ENCODE measurements at places on chromosomes 12 and 14. TPM values are rescaled to one million over a fixed set of nuclear protein-coding genes. Genes with fewer than 3 reads are reported as not detected.

OR4K1 gene
- total RNA-seq, result not detected

GRCh38 chr12:65099182-65099581 lies 21.9 kb downstream of the WIF1 start:
- no peaks in the 10 kb centered on the region for H3K4me1 ChIP-seq
- no peak for DNase-seq
- no peaks in the 10 kb centered on the region for H3K36me3 ChIP-seq
- no peak overlapping the region for H3K4me3 ChIP-seq
- H3K27me3 ChIP-seq, result peaks cover 22% of the 10 kb centered on the region

ADIPOR2 gene
- total RNA-seq, result 72.5 TPM

POTEM gene
- total RNA-seq, result not detected

DNA sequence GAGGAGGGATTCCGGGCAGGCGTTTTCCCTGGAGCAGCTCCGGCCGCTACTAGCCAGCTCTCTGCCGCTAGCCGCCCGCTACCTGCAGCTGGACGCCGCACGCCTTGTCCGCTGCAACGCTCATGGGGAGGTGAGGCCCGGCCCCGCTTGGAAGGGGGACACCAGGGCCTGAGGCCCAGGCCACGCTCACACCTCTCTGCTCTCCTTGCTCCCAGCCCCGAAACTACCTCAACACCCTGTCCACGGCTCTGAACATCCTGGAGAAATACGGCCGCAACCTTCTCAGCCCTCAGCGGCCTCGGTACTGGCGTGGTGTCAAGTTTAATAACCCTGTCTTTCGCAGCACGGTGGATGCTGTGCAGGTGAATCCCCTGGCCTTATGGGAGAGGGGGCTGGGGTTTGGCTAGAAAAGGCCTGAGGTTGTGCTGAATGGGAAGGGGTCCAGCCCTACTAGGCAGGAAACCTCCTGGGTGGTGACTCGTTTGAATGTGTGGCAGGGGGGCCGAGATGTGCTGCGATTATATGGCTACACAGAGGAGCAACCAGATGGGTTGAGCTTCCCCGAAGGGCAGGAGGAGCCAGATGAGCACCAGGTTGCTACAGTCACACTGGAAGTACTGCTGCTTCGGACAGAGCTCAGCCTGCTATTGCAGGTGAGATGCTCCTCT lies 597 bp downstream of the RNF31 start:
- H3K27me3 ChIP-seq, result no peaks in the 10 kb centered on the region
- H3K36me3 ChIP-seq, result peaks cover 24% of the 10 kb centered on the region
- H3K4me1 ChIP-seq, result peaks cover 48% of the 10 kb centered on the region
- H3K4me3 ChIP-seq, result peak overlapping the region; percentile 94
- H3K27ac ChIP-seq, result peak overlapping the region; percentile 97

GRCh38 chr14:38207736-38208617 lies at the start of gene SSTR1:
Gene SSTR1 (plus strand): TSS chr14:38207904. CDS start chr14:38209390, 1,486 bp downstream.
- H3K27ac ChIP-seq, result no peak within 1 kb of the TSS
- no peak within 1 kb of the TSS for H3K4me3 ChIP-seq
- H3K36me3 ChIP-seq, result no peaks in the 10 kb centered on the region
- no peak for DNase-seq
- peaks cover 40% of the 10 kb centered on the region for H3K27me3 ChIP-seq
- peaks cover 4% of the 10 kb centered on the region for H3K4me1 ChIP-seq

DNA sequence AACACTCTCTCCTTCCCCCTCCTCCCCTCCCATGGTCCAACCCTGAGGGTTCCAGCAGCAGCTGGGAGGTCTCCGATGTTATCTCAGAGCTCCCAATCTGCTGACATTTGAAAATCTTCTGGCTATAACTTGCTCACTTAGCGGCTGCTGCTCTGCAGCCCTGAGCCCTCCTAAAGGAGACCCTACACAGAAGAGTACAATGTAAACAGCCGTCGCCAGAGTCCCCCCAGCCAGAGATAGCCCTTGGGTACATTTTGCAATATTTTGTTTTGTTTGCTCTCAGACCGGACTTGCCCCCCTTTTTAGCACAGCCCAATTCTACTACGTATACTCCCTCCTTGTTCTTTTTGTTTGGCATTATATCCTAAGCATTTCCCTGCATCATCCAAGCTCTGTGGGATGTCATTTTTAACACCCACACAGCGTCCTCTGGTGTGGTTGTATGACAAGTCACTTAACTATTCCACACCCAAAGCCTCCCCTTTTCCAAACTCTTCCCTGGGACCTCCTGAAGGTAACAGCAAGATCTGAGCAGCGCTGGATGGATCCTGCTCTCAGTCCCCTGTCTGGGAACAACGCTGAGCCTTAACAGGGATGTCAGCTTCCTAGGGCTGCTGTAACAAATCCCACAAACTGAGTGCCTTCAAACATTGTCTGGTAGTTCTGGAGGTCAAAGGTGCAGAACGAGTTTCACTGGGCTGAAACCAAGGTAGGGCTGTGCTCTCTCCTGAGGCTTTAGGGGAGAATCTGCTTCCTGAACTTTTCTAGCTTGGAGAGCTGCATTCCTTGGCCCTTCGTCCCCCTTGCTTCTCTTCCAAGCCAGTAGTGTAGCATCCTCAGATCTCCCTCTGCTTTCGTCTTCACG lies 25.3 kb upstream of the TCL1B start:
- no peak for DNase-seq
- no peak overlapping the region for H3K27ac ChIP-seq

ASCL1 gene
- not detected for total RNA-seq

GRCh38 chr14:62896932-62897456 lies 148.3 kb downstream of the KCNH5 start:
- H3K27ac ChIP-seq, result no peak overlapping the region
- no peak for DNase-seq
- H3K4me1 ChIP-seq, result no peaks in the 10 kb centered on the region
- H3K36me3 ChIP-seq, result no peaks in the 10 kb centered on the region
- H3K4me3 ChIP-seq, result no peak overlapping the region

DNA sequence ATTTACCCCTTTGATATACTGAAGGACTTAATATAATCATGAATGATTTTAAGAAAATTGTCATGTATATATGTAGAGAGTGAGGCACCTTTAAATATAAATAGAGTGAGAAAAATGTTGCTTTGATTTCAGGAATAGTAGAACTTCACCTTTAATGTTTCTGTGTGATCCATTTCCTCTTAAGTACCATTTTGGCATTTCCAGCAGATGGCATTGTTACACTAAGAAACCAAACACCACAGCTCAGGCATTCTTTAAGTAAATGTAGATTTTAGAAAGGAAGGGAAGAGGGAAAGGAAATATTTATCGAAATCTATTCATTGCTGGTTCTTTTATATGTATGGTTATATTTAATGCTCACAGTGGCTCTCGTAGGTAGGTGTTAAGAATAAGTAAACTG lies 556.7 kb upstream of the FBXO33 start:
- no peak overlapping the region for H3K4me3 ChIP-seq
- H3K4me1 ChIP-seq, result no peaks in the 10 kb centered on the region
- H3K36me3 ChIP-seq, result no peaks in the 10 kb centered on the region
- no peaks in the 10 kb centered on the region for H3K27me3 ChIP-seq
- H3K27ac ChIP-seq, result no peak overlapping the region

RHEBL1 gene
- total RNA-seq, result 28.9 TPM

GRCh38 chr12:45189766-45190403 lies 26.0 kb upstream of the ANO6 start:
- no peak overlapping the region for H3K27ac ChIP-seq
- no peak for DNase-seq
- H3K4me3 ChIP-seq, result no peak overlapping the region
- no peaks in the 10 kb centered on the region for H3K27me3 ChIP-seq

STK38L gene
- 13.7 TPM for total RNA-seq

GRCh38 chr12:5614256-5614655 lies 182.3 kb downstream of the NTF3 start:
- H3K4me1 ChIP-seq, result no peaks in the 10 kb centered on the region
- H3K27me3 ChIP-seq, result peaks cover 9% of the 10 kb centered on the region
- H3K36me3 ChIP-seq, result no peaks in the 10 kb centered on the region
- DNase-seq, result no peak
- H3K4me3 ChIP-seq, result no peak overlapping the region

GRCh38 chr14:99946652-99947489 lies 118.4 kb upstream of the EVL start:
- H3K4me3 ChIP-seq, result no peak overlapping the region
- H3K27me3 ChIP-seq, result peaks cover 6% of the 10 kb centered on the region
- no peaks in the 10 kb centered on the region for H3K36me3 ChIP-seq
